ENCODE measurements at places on chromosomes 2 and 18.

- DNase-seq: no peak
Observed at GRCh38 chr2:202690321-202690900, 55.6 kb downstream of the FAM117B start.

DNA sequence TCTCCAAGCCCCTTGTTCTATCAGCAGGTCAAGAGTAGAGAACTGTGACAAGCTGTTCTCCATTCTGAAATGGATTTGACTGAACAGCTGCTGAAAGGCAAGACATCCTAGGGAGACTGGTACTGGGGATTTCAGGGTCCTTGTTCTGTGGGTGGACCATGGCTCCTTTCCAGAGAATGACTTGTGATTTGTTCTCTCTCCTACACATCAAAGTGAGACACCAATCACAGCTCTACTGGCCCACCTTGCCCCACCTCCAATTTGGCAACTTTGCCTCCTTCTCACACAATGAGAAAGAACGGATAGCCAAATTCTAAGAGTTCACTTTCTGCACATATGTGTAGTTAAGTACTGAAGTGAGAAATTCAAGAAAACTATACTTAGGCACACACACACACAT is 67.4 kb downstream of the BCL11A start:
- no peak for DNase-seq

DNA sequence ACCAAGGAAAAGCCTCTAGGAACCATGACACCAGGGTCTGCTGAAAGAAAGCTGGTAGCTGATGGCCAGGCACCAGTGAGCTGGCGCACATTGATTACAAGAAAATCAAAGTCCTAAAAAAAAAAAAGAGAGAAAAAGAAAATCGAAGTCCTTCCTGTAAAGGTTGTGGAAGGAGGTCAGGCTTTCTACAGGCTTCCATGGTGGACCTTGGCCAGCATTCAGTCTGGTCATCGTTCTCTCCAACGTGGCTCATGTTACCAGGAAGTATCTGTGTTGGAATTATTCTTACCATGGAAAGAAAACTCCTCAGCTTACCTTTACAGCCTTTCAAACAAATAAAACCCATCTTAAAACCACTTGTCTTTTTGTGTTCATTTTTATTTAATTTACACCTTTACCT is 65.6 kb downstream of the CYB5A start:
- DNase-seq: no peak

DNA sequence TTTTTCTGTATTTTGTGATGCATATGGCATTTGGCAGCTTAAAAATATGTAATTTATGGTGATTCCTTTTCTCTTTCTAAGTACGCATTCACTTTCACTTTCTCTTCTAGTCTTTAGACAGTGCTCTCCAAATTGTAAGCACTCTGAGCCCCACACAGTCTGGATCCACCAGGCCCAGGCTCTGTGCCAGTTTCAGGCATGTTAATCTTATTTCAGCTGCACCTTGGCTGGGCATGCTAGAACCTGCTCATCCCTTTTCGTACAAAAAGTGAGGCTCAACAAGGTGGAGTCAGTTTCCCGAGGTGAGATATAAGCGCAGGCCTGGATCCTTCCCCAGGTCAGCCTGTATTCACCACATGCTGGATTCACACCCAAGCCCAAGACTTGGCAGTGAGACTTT is 203.9 kb downstream of the MTX2 start:
- no peak for DNase-seq

- DNase-seq: no peak
Observed at GRCh38 chr18:53025247-53025646, 685.2 kb downstream of the DCC start.

DNA sequence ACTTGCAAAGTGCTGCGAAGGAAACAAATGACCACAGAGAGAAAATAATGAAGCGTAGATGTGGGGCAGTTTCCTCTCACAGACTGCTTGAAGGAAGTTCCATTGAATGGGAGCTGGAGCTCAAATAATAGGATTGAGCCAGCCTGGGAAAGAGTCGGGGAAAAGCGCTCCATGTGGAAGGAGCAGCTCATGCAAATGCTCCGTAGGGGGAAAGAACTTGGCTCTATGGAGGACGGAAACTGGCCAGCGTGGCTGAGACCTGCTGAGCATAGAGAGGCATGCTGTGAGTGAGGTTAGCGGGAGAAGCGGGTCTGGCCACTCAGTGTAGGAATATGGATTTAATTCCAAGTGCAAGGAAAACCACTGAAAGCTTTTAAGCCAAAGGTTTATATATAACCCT is 28.6 kb upstream of the VIT start:
- DNase-seq: no peak

- DNase-seq: no peak
Observed at GRCh38 chr2:120204022-120204405, 19.2 kb downstream of the TMEM185B start.

DNA sequence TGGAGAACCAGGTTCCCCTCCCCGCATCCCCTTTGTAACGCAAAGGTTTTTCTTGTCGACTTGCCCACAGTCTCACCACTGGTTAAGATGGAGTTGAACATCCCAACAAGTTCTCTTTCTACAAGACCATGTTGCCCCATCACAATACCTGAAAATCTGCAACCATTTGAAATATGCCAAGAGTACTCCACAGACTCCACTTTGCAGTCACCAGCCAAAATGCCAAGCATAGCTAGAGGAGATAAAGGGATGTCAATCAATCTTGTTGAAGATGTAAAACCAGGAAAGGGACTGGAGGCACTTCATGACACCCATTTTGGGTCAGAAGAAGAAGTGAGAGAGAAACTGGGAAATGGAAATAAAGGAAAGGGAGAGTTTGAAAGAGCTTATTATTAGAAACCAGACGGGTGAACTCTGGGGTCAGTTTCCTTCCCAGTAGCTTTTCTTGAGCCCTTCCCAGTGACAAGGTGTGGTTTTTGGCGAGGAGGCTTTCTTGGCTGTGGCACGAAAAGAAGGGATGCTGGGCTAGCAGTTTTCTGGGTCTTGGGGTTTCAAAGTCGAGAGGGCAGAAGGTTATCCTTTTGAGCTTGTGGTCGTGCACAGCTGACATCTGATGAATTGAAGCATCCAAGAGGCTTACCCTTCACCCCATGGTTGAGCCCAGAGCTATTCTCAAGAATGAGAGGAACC is 79.3 kb downstream of the ACAA2 start:
- DNase-seq: no peak

DNA sequence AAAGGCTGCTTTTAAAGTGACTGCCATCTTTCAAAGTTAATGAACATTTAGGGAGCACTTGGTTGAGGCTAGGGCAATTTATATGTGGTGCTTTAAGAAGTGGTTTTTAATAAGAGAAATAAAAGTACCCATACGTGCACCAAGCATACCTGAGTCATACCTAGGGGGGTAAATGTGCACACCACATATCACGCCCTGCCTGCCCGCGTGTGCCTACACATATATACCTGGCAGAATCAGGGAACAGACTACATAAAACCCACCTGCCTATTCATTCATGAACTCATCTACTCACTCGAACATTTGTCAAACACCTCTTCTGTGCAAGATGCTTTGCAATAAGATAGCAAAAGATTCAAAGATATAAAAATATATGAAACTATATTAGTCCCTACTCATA is 69.3 kb upstream of the TMEM200C start:
- DNase-seq: no peak

- no peak for DNase-seq
Observed at GRCh38 chr2:28588292-28588670, 92.4 kb downstream of the PLB1 start.

DNA sequence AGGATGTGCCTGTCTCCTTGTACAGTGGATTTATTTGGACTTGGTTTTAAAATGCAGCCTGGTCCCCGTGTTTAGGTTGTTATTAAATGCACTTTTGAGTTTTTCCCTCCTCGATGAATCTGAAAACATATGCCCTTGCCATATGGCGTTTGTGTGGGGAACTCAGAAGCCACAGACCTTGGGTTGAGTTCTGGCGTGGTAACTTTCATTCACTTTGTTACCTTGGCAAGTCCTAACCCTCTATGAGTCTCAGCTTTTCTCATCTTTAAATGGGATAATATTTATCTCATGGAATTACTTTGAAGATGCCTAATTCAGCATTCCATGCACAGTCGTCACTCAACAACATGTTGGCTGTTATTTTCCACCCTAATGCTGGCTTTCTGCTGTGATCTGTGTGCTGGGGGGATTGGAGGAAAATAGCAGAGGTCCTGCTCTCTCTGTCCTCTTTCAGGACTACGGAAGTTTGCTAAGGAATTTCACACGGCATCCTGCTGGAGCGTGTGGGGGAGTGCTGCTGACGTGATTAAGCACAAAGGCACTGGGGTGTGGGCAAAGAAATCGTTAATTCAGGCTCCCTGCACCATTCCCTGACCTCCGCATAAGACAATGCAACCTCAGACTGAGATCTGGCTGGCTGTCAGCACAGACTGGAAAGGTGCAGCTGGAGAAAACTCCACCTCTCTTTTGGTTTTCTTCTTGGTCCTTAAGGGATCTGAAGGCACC is 61.7 kb downstream of the LDLRAD4 start:
- DNase-seq: no peak

DNA sequence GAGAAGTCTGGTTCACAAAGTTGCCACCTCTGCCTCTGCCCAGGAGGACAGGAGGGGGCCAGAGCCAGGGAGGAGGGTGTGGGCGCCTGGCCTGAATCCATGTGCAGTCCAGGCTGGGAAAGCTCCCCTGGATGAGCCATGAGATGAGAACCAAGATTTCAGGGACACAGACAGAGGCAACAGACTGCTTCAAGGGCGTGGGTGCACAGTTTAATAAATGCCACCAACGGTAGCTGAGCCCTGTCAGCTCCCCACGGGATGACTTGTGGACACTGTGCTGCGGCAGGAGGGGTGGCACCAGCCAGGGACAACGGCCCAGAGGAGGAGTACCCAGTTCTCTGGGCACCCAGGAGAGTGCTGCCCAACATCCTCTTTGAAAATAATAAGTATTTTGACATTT is 15.2 kb downstream of the CAPG start:
- DNase-seq: no peak

DNA sequence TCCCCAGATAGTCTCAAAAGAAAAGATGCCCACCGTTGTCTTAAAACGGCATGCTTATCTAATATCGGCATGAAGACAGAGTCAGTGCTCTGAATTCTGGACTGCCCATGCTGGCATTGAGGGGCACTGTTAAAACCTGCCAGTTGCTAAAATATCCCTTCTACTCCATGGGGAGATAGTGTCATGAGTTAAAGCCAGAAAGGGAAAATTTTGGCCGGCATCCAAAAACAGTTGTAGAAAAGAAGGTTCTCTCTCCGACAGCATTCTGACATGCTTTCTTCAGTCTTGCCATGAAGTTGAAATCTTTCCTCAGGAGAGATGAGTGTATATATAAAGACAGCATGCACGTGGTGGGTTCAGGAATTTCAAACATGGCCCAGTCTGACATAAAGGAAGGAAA is 401.3 kb upstream of the PIK3C3 start:
- DNase-seq: peak; percentile 12

GRCh38 chr2:150811259-150811855 is 323.9 kb upstream of the RND3 start:
- peak; percentile 52 for DNase-seq

- DNase-seq: no peak
Observed at GRCh38 chr18:56538746-56539145, 99.6 kb downstream of the TXNL1 start.

All from NCI-H446 treated with DMSO at 0.1 percent for 48 hours (cell line).